Naive thymus-derived CD8-positive, alpha-beta T cell (primary cell): ENCODE measurements at places on chromosomes 12 and 14. TPM values are rescaled to one million over a fixed set of nuclear protein-coding genes. Genes with fewer than 3 reads are reported as not detected.

GRCh38 chr12:51322452-51322851 lies 1.5 kb downstream of the BIN2 start:
- peak overlapping the region; percentile 74 for H3K4me3 ChIP-seq
- H3K4me1 ChIP-seq = peaks cover 86% of the 10 kb centered on the region
- peaks cover 24% of the 10 kb centered on the region for H3K36me3 ChIP-seq

DNA sequence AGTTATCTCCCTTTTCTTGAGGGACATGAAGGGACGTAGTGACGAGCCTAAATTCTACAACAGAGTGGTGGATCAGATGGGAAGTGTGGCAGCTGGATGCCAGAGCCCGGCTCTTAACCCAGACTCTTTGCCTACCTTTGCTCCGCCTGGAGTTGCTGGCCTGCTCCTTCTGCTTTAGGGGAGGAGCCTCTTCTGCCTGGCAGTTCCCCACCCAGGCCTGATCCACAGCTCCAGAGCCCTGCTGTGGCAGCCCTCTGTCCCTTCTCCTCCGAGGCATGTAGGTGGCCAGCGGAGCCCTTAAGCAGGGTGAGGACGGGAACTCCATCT lies 2.3 kb upstream of the PRPH start:
- peaks cover 2% of the 10 kb centered on the region for H3K4me1 ChIP-seq
- H3K27me3 ChIP-seq = peaks cover 36% of the 10 kb centered on the region
- no peak for DNase-seq
- no peak overlapping the region for H3K4me3 ChIP-seq
- H3K36me3 ChIP-seq = no peaks in the 10 kb centered on the region

DNA sequence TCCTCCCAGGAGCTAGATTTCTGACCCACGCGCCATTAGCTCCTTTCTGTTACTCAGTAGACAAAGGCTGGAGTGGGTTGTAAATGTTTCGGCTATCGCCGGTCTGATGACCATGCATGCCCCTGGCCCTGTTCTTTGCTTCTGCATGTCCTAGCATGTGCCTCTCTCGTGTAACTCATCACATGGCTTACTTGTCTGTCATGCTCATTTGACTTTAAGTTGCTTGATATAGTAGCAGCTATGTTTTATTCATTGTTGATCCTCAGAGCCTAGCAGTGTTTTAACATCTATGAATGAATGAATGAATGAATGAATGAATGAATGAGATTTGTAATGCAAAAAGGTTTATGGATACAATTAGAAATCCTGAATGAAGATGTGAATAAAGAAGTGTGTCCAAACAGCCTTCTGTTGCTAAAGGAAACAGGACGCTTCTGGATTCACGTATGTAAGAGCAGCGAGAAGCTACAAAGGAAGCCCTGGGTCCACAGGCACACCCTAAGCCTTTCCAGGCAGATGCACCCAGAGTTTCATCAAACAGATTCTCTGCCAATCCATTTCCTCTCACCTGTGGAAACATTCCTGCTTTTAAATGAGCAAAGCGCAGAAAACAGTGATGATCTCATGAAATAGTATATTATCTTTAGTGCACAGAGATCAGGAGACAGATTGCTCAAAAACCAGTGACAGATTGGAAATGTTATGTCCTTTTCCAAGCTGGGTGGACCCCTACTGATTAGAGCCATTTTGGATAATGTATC lies 3.4 kb downstream of the GSG1 start:
- no peaks in the 10 kb centered on the region for H3K27me3 ChIP-seq
- H3K4me1 ChIP-seq = peaks cover 54% of the 10 kb centered on the region
- no peak for DNase-seq

MAGOHB gene
- polyA plus RNA-seq = 44.1 TPM

CCDC177 gene
- not detected for polyA plus RNA-seq

- H3K27me3 ChIP-seq = no peaks in the 10 kb centered on the region
- H3K4me3 ChIP-seq = peak overlapping the region; percentile 11
- H3K4me1 ChIP-seq = peaks cover 10% of the 10 kb centered on the region
- peak overlapping the region; percentile 31 for H3K27ac ChIP-seq
- DNase-seq = no peak
Observed at GRCh38 chr12:92608151-92609091, 94.4 kb upstream of the PLEKHG7 start.

GRCh38 chr12:55057481-55057880 lies 37.7 kb downstream of the NEUROD4 start:
- no peaks in the 10 kb centered on the region for H3K27me3 ChIP-seq
- H3K4me1 ChIP-seq = no peaks in the 10 kb centered on the region
- no peaks in the 10 kb centered on the region for H3K36me3 ChIP-seq
- no peak for DNase-seq

GRCh38 chr12:130971925-130972585 lies 18.3 kb downstream of the ADGRD1 start:
- peaks cover 3% of the 10 kb centered on the region for H3K27me3 ChIP-seq
- H3K4me3 ChIP-seq = no peak overlapping the region
- no peaks in the 10 kb centered on the region for H3K36me3 ChIP-seq
- no peaks in the 10 kb centered on the region for H3K4me1 ChIP-seq

DNA sequence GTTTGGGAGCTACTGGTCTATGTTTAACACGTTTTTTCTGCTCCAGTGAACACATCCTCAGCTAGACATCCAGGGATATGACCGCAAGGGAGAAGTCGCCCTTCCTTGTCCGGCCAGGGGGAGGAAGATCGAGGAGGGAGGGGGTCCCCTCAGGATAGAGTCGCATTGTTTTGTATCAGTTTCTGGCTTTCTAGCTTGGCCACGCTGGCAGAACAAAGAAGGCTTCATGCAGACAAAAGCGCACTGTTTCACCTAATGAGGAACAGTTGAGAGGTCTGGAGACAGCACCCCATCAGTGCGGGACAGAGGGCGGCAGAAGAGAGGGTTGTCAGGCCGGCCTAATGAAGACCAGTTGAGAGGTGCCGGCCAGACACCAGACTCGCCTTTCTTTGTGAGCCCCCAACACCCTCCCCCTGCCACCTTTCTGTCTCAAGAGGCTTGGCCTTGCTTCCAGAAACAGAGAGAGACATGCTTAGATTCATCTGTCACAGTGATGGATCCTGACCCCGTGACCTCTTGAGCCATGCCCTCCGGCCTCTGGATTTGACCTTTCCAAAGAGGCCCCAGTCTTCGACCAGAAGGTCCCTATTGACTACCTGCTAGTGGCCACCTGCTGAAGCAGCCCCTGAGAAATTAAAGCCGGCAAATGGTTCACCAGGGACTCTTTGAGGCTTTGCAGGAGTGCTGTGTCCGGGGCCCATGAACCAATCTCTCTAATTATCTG lies 254.7 kb upstream of the TBX3 start:
- no peaks in the 10 kb centered on the region for H3K4me1 ChIP-seq
- no peak for DNase-seq
- no peaks in the 10 kb centered on the region for H3K27me3 ChIP-seq
- H3K36me3 ChIP-seq = peaks cover 5% of the 10 kb centered on the region
- no peak overlapping the region for H3K4me3 ChIP-seq

GRCh38 chr12:78060186-78060585 lies 229.5 kb downstream of the NAV3 start:
- no peaks in the 10 kb centered on the region for H3K4me1 ChIP-seq
- no peak overlapping the region for H3K4me3 ChIP-seq
- no peaks in the 10 kb centered on the region for H3K27me3 ChIP-seq
- no peaks in the 10 kb centered on the region for H3K36me3 ChIP-seq

SYCP3 gene
- polyA plus RNA-seq = 0.32 TPM

FBXO21 gene
- 46.9 TPM for polyA plus RNA-seq

DNA sequence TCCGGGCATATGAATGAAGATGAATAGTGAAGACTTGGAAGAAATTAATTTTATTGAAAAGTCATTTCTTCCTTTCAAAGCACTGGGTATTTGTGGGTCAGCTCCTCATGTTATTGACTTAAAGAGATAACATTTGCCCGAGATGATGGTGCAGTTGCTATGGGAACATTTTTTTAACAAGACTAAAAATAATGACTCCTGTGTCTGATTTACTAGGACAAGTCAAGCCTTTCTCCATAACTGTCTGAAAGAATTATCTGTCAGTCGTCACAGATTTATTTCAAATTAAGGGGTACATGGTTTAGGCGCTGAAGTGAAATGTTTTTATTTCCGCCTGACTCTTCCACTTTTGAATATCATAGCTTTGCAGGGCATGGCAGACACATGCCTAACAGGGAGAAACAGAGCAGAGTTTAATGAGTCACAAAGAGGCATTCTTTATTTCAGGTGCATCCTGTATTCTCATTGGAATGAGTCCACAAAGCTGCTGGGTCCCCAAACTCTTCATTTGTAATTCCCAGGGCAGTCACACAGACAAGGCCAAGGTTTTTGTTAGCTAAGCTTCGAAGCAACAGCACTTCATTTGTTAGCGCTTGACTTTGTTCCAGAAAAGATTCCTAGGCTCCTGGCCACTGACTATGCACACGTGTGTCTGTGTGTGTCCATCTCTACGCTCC lies 4.3 kb upstream of the GPHB5 start:
- no peaks in the 10 kb centered on the region for H3K27me3 ChIP-seq
- H3K36me3 ChIP-seq = no peaks in the 10 kb centered on the region
- no peak overlapping the region for H3K4me3 ChIP-seq
- DNase-seq = no peak
- H3K4me1 ChIP-seq = no peaks in the 10 kb centered on the region

DNA sequence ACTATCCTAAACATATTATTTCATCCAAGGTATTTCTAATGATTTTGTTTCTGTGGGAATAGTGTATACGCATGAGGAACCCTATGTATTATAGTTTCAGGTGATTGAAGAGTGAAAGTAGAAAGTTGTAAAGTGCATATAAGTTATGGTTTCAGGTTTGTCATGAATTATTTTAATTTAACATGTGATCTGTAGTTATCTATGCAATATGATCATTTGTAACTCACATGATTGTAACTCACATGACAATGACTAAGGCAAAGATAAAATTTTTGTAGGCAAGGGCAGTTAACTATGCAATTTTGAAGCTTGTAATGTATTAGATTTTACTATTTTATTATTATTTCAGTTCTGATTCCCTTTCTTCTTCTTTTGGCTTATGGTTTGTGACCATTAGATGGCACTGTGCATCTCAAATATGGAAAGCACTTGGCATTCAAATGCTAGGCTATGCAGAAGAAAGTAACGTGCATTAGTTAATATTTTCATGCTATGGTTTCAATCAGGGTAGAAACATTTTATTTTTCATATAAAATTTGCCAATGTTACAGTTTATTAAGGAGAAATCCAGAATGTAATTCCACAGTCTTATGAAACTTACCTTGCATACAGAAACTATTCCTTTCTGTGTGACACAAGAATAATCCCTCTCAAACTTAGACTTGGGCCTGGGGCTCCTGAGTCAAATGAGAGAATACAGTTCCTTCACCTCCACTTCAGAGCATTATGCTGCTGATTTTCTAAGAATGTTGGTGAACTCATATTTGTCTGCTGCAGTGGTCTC lies 15.8 kb upstream of the TMEM30B start:
- peaks cover 34% of the 10 kb centered on the region for H3K4me1 ChIP-seq
- H3K27ac ChIP-seq = peak overlapping the region; percentile 78
- H3K4me3 ChIP-seq = no peak overlapping the region
- no peaks in the 10 kb centered on the region for H3K27me3 ChIP-seq
- peaks cover 3% of the 10 kb centered on the region for H3K36me3 ChIP-seq

DNA sequence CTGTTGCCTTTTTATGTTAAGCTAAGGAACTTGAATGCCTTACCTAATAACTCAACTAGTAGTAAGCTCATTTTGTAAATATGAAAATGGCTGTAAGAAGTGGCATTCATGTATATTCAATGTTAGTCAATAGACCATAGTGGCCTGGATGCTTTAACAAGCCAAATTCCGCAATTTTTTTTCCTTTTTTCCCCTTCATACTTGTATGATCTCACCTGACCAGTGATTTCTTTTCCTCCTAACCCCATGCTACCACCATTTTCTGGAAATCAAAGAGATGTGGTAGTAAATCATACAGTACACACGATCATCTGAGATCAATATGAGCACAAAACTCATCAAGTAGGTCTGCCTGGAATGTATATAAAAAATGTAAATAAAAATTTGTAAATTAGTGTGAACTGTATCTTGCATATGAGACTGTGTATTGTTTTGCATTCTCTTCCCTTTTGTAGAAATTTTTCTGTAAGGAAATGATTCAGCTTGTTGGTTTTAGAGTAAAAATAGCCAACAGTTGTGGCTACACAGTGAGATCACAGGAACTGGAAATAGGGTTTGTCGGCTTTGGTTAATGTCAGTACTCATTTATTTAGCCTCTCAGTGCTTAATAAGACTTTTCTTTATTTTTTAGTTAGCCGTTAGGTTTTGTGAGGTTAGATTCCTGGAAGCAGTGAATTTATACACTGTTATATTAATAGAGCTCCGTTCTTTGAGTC lies 62.5 kb downstream of the ETNK1 start:
- H3K27me3 ChIP-seq = no peaks in the 10 kb centered on the region
- H3K4me1 ChIP-seq = peaks cover 42% of the 10 kb centered on the region
- no peak overlapping the region for H3K27ac ChIP-seq
- peaks cover 4% of the 10 kb centered on the region for H3K36me3 ChIP-seq
- no peak for DNase-seq

TM7SF3 gene
- 62.8 TPM for polyA plus RNA-seq

DNA sequence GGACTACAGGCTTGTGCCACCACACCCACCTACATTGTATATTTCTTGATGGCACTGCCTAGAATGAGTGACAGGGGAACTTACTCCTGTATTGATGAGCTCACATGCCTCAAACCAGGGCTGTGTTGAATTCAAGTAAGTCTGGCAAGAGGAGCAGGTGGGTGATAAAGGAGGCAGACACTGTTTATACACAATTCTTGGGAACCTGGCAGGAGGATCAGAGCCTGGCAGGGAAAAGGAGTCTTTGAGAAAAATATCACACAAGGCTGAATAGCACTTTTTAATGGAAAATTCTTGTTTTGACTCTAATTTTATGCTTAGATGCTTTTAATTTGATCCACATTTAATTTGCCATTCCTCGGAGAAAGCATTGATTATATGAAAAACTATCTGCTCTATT lies 293.1 kb upstream of the NPAS3 start:
- no peaks in the 10 kb centered on the region for H3K4me1 ChIP-seq
- H3K36me3 ChIP-seq = no peaks in the 10 kb centered on the region
- DNase-seq = no peak
- no peak overlapping the region for H3K27ac ChIP-seq
- H3K4me3 ChIP-seq = no peak overlapping the region
- H3K27me3 ChIP-seq = no peaks in the 10 kb centered on the region

GRCh38 chr14:33848706-33849454 lies 102.0 kb downstream of the EGLN3 start:
- peaks cover 5% of the 10 kb centered on the region for H3K27me3 ChIP-seq
- H3K36me3 ChIP-seq = no peaks in the 10 kb centered on the region
- H3K27ac ChIP-seq = no peak overlapping the region
- DNase-seq = no peak

GRCh38 chr12:11749943-11750690 lies 100.6 kb downstream of the ETV6 start:
- no peak for DNase-seq
- H3K4me3 ChIP-seq = no peak overlapping the region
- no peak overlapping the region for H3K27ac ChIP-seq
- H3K36me3 ChIP-seq = no peaks in the 10 kb centered on the region
- H3K4me1 ChIP-seq = peaks cover 4% of the 10 kb centered on the region

MMP19 gene
- polyA plus RNA-seq = not detected

- H3K4me3 ChIP-seq = no peak overlapping the region
- peaks cover 30% of the 10 kb centered on the region for H3K27me3 ChIP-seq
- H3K4me1 ChIP-seq = no peaks in the 10 kb centered on the region
Observed at GRCh38 chr14:88521818-88522217, 33.0 kb downstream of the PTPN21 start.
